ENCODE measurements at places on chromosomes 3 and 15.

DNA sequence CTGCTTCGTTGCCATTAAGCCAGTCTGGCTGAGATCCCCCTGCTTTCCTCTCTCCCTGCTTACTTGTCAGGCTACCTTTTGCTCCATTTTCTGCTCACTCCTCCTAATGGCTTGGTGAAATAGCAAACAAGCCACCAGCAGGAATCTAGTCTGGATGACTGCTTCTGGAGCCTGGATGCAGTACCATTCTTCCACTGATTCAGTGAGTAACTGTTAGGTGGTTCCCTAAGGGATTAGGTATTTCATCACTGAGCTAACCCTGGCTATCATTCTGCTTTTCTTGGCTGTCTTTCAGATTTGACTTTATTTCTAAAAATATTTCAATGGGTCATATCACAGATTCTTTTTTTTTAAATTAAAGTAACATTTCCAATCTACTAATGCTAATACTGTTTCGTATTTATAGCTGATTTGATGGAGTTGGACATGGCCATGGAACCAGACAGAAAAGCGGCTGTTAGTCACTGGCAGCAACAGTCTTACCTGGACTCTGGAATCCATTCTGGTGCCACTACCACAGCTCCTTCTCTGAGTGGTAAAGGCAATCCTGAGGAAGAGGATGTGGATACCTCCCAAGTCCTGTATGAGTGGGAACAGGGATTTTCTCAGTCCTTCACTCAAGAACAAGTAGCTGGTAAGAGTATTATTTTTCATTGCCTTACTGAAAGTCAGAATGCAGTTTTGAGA lies 25.0 kb downstream of the CTNNB1 start:
- DNase-seq: no peak

GRCh38 chr3:143608966-143609365 lies 239.3 kb downstream of the SLC9A9 start:
- DNase-seq: no peak

DNA sequence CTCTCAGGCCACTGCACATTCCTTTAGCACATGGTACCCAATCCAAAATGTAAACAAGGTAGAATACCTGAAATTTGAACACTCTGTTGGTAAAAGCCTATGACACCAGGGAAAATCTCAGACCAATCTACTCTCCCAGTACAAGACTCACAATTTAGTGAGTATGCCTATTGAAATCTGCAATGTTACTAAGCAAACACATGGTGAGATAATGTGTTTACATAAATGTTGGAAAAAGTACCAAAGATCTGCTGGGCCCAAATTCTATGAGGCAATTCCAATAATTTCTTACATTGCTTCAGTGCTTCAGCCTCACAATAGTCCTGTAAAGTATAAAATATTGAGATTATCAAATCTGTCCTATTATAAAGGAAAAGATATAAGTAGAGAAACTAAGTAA lies 536.1 kb downstream of the PYDC2 start:
- DNase-seq: no peak

DNA sequence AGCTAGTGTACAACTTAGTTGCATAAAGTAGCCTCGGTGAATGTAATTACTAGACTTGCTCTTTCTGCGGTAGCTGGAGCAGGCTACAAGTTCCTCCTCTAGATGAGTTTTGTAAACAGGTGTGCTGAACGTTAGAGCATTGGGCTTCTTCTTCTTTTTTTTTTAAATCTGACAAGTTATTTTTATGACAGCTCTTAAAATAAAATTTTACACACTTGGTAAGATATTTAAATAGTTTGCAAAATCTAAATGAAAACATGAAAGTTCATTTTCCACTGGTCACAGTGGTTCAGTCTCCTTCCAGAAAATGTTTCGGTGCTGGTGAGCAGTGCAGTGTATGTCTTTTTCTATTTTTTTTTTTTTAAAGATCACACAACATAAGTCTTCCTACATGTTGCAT lies 3.0 kb downstream of the CCR9 start:
- DNase-seq: no peak

- DNase-seq: no peak
Measured at GRCh38 chr3:170149016-170149415, 32.5 kb downstream of the PHC3 start.

GRCh38 chr3:120726791-120727190 lies 15.5 kb downstream of the RABL3 start:
- DNase-seq: no peak

- DNase-seq: no peak
Measured at GRCh38 chr15:88727439-88727838, 75.8 kb upstream of the ACAN start.

GRCh38 chr15:95812491-95812890 lies 518.0 kb upstream of the NR2F2 start:
- no peak for DNase-seq

DNA sequence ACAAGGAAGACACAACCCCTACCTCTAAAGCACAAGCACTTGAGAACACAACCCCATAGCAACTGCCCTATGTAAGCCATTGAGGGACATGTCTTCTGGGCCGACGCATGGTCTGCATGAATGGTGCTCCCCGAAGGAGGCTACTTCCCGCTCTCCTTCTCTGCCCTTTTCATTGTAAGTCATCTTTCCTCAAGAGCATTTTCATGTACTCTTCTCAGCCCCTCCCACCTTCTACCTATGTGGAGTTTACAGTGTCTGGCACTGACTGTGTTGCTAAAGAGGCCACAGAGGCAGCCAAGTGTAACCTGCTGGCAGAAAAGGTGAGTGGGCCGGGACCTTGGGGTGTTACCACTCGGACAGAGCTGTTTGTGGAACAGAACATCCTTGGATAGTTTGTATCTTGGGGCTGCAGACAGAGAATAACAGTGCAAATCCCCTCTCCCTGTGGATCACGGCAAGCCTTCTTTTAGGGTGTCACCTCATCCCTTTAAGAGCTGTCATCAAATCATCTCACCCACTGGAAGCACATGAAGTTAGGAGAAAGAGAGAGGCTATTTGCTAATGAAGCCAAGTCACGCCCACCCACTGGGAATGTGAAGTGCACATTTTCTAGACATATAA lies 5.6 kb downstream of the AHSG start:
- no peak for DNase-seq

DNA sequence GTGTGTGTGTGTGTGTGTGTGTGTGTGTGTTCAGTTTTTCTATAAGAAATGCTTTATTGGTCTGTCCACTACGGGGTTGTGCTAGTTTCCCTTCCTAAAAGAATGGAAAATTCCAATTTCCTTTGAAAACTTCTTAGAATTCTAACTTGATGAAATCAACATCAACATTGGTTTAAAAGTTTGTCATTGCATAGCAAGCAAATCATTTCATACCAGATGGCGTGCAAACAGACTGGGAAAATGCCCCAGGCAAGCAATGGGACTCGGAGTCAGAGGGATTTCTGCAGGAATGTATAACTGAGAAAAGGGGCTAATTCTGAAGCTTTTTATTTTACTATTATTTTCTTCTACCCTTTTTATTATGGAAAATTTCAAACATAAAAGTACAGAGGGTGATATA lies 13.1 kb upstream of the DYNC1LI1 start:
- no peak for DNase-seq

GRCh38 chr15:51038162-51038973 lies 56.3 kb downstream of the TNFAIP8L3 start:
- no peak for DNase-seq

- no peak for DNase-seq
Measured at GRCh38 chr3:196942915-196943277, 568 bp upstream of the NCBP2 start.

- no peak for DNase-seq
Measured at GRCh38 chr3:53691349-53691748, 154.9 kb downstream of the CHDH start.

- no peak for DNase-seq
Measured at GRCh38 chr15:31501536-31502157, 175.0 kb downstream of the KLF13 start.

DNA sequence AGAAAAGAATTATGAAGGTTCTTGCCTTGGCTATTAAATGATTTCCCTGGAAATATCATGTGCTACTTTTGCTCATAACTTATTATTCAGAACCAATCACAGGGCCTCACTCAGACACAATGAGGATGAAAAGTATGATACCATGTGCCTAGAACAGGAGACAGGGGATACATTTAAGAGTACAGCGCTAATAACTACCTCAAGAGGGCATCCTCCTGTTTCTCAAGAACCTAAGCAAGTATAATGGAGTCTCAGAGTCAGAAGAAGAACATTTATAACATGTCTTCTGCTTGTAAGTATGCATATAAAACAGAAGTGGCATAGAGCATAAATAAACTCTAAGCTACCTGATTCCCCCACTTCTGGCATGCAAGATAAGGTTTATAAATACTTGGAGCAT lies 125.4 kb upstream of the MME start:
- no peak for DNase-seq

- no peak for DNase-seq
Measured at GRCh38 chr15:99873451-99873850, 140.2 kb upstream of the LYSMD4 start.

GRCh38 chr15:50107591-50108408 lies 11.2 kb downstream of the ATP8B4 start:
- DNase-seq: no peak

DNA sequence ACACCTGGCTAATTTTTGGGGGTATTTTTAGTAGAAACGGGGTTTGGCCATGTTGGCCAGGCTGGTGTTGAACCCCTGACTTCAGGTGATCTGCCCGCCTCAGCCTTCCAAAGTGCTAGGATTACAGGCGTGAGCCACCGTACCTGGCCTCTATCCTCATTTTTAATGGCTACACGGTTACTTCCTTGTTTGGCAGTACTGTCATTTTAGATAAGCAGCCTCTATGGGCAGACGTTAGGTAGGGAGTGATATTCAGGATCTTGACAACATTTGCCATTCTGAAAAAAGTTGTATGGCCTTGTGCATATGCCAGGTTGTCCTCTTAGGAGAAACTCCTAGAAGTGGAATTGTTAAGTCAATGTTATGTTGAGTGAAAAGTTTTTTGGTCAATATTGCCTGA lies 141.7 kb downstream of the ITPR1 start:
- DNase-seq: no peak

DNA sequence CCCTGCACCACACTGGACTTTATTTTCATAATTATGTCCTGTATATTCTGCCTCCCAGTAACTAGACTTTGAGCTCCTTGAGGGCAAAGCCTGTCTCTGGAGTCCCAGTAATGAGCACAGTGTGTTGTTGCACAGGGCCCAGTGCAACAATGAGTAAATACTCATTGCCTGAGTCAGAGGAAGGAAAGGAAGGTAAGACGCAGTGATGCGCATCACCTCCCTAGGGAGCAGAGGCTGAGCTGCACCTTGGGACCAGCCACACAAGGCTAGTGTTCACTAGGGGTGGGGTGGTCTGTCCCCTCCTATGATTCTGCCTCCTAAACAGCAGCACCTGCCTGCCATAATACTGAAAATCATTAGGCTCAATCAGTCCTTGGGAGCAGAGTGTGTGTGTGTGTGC lies 86.6 kb upstream of the ADAMTSL3 start:
- DNase-seq: no peak

DNA sequence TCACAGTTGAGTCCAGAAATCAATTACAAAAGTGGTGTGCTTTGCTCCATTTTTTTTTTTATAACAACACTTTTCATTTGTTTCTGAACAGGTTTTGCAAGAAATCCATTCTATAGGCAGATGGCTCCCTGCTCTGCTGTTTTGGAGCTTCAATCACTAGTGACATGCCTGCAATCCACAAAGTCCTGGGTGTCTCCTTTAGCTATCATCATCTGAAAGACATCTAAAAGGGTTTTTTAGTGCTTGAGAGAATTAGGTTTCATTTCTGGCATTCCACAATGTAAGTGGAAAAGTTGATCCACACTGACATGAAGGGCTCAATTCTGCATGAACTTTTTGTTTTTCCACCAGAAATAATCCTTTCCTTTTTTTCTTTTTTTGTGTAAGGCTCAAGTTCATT lies 24.0 kb upstream of the MEIS2 start:
- DNase-seq: no peak

DNA sequence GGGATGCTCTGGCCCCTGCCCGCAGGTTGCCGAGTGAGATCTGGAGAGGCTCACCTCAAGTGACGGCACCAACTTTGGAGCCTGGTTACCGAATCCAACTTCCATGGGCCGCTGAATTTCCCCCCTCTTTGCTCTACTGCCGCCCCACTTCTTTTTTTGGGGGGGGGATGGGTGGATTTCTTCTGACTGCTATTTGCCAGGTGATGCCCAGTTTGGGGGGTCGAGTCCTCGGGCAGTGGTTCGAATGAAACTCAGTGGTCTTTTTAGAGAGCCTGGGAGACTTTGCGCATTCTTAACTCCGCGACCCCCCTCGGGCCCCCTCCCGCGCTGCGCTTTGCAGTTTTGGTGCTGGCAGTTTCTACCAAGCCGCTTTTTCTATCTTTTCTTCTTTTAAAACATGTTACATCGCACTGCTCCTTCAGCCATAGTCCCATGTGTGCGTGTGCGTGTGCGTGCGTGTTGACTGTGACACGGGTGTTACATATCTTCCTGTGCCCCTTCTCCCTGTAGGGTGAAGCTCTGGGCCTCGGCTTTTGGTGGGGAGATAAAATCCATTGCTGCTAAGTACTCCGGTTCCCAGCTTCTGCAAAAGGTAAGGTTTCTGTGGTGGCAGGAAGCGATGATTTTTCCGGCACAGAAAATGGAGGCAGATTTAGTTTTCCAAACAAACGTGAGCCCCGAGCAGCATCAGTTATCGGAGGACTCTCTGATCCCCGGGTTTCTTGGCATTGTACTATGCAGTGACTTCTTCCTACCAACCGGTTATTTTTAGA lies 837 bp downstream of the CACNA2D3 start:
- DNase-seq: no peak

- no peak for DNase-seq
Measured at GRCh38 chr3:175215833-175216232, 356.7 kb downstream of the NAALADL2 start.

GRCh38 chr15:88880944-88881740 lies 14.2 kb downstream of the HAPLN3 start:
- DNase-seq: no peak

DNA sequence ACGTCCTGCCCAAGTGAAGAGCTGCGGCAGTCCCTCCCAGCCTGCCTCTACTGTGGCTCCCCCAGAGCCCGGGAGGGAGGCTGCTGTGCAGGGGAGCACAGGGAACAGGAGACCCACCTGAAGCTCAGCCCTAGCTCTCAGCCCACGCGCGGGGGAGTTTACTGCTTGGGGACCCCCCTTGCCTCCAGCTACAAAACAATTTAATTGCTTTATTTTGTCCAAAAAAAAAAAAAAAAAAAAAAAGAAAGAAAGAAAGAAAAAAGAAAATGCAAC lies 78.1 kb downstream of the CLDN11 start:
- DNase-seq: no peak

- no peak for DNase-seq
Measured at GRCh38 chr3:10867384-10867783, 51.4 kb downstream of the SLC6A11 start.

- DNase-seq: peak; percentile 25
Measured at GRCh38 chr15:65583701-65584100, 27.2 kb downstream of the INTS14 start.

- no peak for DNase-seq
Measured at GRCh38 chr15:70704731-70705130, 58.6 kb downstream of the UACA start.

DNA sequence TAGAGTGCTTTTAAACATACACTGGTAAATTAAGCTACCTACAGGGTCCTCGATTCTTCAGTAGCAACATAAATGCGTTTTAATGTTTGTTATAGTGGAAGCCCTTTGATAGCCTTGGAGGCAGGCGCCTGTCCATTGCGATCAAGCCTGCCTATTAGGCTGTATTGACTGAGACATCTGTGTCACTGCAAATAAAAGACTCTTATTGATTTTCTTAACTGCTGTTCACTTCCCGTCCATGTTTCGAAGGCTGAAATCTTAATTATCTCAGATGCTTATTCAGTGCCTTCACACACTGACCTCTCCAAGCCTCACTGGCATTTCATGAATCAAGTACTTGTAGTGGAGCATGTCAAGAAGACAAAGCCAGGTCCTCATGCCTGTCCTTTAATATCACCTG lies 51.1 kb downstream of the MAP2K5 start:
- no peak for DNase-seq

All from BE2C (cell line).